Fibroblast of the aortic adventitia (primary cell): ENCODE measurements at places on chromosomes 16 and 17.
A peak's percentile ranks its signal among the peaks of the same experiment; 100 is the strongest.

GRCh38 chr16:67923414-67924116 is 8.1 kb downstream of the CTRL start:
- DNase-seq, result no peak

DNA sequence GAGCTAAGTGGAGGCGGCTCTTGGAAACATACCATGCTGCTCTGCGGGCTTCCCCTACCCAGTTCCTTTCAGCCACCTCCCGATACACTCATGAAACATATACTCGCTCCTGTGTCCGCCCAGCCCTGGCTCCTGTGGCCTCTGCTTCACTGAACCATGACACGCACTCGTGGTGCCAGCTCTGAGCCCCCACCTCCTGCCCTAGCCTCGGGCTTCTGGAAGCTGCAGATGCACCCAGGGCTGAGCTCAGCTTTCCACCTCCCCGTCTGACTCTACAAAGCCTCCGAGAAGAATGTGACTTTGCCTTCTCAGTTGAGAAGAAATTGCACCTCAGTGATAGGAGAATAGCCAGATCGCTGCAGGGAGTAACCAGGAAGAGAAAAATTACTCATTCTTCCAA is 11.0 kb downstream of the CALB2 start:
- DNase-seq, result no peak

- DNase-seq, result no peak
These were observed 108.1 kb downstream of the SSH2 start for GRCh38 chr17:29821897-29822296.

- DNase-seq, result no peak
These were observed 161.4 kb upstream of the MPHOSPH6 start for GRCh38 chr16:82331397-82331796.

- DNase-seq, result peak; percentile 29
These were observed 37.9 kb downstream of the TSC2 start for GRCh38 chr16:2085669-2086068.

GRCh38 chr16:59997706-59998105 is 1263.6 kb upstream of the GOT2 start:
- DNase-seq, result no peak

DNA sequence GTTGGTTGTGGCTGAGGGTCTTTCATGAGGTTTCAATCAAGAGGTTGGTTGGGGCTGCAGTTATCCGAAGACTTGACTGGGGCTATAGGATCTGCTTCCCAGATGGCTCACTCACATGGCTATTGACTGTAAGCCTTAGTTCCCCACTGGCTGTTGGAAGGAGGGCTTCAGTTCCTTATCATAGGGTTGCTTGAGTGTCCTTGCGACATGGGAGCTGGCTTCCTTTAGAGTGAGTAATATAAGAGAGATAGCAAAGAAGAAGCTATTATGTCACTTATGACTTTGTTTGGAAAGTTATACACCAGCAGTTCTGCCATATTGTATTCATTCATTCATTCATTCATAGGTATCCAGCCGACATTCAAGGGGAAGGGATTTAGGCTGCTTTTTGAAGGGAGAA is 121.4 kb upstream of the WSCD1 start:
- no peak for DNase-seq

DNA sequence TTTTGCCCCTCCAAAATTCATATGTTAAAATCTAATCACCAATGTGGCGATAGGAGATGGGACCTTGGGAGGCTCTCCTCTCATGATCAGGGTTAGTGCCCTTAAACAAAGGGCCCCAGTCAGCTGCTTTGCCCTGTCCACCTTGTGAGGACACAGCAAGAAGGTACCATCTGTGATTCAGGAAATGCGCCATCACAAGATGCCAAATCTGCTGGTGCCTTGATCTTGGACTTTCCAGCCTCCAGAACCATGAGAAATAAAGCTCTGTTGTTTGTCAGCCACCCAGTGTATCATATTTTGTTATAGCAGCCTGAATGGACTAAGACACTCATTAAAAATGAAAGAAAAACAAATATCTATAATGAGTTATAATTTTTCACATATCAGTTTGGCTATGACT is 63.0 kb upstream of the NKD1 start:
- no peak for DNase-seq

DNA sequence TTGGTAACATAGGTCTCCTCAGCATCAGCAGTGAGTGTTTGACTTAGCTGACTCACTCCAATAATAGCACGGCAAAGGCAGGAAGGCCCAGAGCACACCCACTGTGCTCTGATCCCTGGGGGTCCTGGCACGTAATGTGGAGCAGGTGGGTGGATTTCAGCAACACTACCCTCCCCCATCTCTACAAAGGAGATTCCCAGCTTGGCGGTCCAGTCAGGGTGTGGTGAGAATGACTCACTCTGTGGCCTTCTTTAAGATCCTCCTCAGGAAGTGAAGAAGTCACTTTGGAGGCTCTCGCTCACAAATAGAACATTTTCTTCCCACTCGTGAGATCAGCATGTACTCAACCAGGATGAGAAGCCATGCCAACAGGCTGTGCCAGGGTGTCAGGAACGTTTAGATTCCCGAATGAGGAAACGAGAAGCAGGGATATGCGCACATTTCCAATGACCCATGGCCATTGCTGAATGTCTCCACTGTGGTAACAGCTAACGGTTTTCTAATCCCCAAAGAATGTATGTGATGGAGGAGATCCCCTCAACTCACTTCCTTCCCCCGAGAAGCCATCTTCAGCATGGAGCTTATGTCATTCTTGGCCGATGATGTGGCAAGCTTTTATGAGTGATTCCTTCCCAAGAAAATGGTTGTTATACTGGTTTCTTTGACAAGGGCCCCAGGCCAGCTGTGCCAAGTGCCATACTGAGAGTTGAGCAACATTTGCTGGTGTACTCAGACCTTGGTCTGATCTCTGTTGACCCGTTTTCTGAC is 365.2 kb downstream of the C16orf95 start:
- DNase-seq, result peak; percentile 96

- DNase-seq, result no peak
These were observed 128.6 kb downstream of the IRF8 start for GRCh38 chr16:86027373-86028126.

GRCh38 chr17:77495575-77495974 is 354.8 kb downstream of the SEC14L1 start:
- DNase-seq, result no peak

DNA sequence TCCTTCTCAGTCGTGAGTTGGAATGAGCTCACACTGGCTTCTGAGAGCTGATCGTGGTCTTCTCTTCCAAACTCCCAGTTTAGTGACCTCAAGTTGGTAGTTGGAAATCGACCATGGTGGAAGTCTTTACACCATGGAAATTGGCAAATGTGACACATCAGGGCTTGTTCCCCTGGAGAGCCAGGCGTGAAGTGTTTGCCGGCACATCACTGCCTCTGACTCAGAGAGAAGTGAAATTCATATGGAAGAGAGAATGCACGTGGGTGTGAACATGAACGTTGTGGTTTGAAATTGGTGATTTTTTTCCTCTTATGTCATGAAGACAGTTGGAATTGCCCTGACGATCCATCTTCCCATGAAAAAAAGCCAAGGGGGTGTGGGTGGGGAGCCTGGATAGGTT is 47.4 kb downstream of the AXIN2 start:
- DNase-seq, result peak; percentile 45

- no peak for DNase-seq
These were observed 26.2 kb upstream of the NAGLU start for GRCh38 chr17:42509841-42510240.

- DNase-seq, result no peak
These were observed 30.3 kb upstream of the SUPT4H1 start for GRCh38 chr17:58382108-58382871.

GRCh38 chr17:75383842-75384195 is 21.7 kb downstream of the GRB2 start:
- DNase-seq, result no peak

- no peak for DNase-seq
These were observed 32.2 kb upstream of the BRD7 start for GRCh38 chr16:50400967-50401348.

GRCh38 chr17:82179946-82180475 is 32.6 kb downstream of the CCDC57 start:
- DNase-seq, result no peak

- DNase-seq, result no peak
These were observed 27.2 kb upstream of the BRD7 start for GRCh38 chr16:50395763-50396710.

GRCh38 chr16:74606521-74607309 is at the start of gene GLG1:
Gene GLG1 (minus strand): TSS chr16:74607114. CDS start chr16:74607094, 20 bp downstream.
- peak; percentile 86 for DNase-seq

- no peak for DNase-seq
These were observed 3.5 kb downstream of the DEF8 start for GRCh38 chr16:89952049-89952448.

GRCh38 chr17:76641501-76641900 is 2.1 kb downstream of the ST6GALNAC1 start:
- DNase-seq, result no peak

GRCh38 chr17:76000016-76000754 is 470 bp upstream of the CDK3 start:
- DNase-seq, result no peak

DNA sequence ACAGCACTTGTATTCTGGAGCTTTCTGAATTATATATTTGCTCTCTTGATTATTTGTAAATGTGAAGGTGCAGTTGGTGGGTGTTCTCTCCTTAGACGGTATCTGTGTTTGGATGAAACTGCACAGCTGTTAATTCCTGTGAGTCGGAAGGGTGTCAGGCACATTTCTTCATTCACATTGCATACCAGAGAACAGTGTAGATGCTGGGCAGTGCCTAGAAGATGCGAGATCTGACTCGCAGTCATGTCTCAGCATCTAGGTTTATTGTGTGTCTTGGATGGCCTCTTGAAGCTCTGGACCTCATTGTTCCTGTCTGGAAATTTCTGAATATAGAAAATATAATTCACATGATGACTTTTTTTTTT is 61.2 kb downstream of the CLEC16A start:
- DNase-seq, result peak; percentile 64

DNA sequence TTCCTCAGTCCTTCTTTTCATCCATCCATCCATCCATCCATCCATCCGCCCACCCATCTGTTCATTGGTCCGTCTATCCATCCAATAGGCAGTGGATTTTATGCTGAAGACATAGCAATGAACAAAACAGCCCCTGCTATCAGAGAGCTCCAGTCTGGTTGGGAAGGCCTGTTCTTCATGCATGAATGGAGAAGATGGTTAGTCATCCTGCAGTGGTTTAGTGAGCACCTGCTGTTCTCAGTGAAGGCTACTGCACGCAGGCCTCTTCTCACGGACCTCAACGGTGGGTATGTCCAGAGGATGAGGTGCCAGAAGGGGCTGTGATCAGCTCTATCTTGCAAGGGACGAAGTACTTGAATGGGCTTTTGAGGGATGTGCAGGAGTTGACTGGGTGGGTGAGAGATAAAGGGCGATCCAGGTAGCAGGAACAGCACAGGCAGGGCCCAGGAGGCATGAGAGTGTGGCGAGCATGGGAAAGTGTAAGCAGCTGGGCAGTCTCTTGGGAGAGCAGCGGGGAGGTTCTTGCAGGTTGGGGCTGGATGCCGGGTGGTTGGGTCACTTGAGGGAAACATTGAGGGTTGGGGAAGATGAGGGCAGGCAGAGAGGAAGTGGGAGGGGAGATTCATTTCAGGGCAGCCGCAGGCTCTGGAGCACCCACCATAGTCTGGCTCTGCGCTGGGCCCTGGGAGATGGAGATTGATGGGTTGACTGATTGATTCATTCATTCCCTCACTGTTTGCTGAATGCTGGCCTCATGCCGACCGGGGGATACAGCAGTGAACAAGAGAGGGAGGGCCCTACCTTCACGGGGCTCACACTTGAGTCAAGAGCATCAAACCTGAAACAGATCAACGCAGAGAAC is 115.0 kb upstream of the CIBAR2 start:
- no peak for DNase-seq

DNA sequence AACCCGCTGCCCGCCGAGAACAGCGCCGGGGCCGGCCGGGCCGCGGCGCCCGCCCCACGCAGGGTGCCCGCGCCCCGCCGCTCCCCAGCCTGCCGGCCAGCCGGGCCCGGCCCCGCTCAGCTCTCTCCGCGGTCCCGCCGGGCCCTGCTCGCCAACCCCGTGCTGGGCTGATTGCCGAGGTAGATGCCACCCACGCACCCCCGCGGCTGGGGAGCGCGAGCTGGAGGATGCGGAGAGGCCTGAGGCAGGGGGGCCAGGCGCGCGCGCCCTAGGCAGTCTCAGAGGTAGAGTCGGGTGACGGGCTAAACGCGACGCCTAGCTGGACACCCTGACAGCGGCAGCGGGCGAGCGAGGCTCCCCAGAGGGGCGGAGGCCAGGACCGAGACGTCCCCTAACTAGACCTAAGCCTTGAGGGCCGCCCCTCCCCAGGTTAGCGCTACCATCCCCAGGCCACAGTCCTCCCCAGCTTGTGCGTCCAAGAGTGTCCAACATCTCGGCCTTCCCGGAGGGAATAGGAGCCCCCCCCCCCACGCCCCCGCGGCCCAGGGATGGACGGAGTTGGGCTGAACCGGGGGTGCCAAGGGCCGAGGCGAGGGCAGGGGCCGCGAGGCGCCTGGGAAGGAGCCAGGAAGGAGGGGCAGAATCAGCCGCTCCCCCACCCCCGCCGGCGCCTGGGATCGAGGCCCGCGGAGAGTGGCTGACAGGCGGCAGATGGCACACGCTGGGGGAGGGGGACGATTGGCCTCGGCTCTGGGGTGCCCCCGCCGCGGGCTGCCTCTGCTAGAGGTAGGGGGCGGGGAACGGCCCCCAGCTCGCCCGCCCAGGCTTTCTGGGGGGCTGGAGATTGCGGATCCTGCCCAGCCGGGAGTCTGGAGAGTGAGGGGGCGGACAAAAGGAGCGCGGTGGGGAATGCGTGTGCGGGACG is 2.5 kb upstream of the ZNF423 start:
- DNase-seq, result no peak

DNA sequence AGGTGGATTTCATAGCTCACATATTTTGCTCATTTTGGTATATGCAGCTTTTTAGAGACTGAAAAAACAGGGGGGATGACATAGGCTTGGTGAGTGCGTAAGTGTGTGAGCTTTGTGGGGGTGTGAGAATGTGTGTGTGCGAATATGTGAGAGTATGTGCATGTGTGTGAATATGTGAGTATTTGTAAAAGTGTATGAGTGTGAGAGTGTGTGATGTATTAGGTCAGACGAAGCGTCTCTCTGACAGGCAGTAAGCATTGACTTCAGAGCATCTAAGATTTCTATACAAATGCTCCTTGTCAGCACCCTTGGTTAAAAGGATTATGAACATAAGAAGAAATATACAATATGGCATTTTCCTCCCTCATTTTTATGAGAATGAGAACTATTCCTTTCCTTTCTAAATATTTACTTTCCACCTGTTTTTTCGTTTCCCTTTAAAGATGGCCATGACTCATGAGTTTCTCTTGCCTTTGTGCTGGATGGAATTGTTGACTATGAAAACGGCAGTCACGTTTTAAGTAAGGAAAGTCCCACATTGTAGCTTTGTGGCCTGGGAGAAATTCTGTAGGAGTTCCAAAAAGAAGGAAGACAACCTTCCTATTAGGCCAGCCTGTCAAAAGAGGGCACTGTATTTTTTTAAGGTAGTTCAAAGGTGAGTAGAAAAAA is 276.4 kb downstream of the FOXL1 start:
- peak; percentile 28 for DNase-seq

- DNase-seq, result peak; percentile 17
These were observed 51.8 kb downstream of the LYRM1 start for GRCh38 chr16:20952139-20952920.

DNA sequence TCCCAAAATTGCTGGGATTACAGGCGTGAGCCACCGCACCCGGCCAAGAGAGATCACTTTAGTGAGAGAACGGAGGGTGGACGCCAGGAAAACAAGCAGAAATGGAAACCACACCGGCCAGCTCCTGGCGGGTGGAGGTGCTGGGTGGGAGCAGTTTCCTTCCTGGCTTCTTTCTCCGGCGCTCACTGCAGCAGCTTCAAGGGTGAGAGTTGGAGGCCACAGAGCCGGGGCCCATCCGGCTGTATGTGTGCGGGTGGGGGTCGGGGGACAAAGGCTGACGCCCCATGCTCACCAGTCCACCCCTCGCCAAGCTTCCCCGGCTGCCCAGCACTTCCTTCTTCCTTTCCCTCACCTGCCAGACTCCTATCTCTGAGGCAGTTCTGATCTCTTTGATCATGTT is 13.5 kb upstream of the BHLHA9 start:
- DNase-seq, result no peak
